ENCODE measurements at places on chromosomes 11 and 22.

DNA sequence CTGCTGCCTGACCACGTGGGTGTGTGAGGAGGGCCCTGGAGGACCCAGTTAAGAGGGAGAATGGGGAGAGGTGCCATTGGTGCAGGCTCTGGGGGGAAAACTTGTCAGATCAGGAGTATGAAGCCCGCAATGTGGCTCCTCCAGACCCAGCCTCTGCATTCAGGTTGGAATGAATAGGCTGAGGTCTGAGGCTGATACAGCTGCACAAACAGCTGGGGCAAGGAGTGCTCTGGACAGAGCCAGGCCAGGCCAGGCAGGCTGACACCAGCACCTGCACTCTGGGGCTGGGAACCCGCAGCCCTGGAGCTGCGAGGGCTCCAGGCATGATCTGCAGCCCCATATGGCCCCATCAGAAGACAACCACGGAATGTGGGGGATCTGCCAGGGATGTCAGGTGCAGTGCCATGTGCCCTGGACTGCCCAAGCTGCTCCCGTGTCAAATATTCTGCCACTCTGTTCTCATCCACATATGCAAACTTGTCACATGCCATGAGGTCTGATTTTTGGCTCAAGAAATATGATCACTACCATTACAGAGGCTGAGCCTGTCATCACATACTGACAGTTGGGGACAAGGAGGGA is 27.2 kb upstream of the KCNJ11 start:
- peak; percentile 72 for DNase-seq

DNA sequence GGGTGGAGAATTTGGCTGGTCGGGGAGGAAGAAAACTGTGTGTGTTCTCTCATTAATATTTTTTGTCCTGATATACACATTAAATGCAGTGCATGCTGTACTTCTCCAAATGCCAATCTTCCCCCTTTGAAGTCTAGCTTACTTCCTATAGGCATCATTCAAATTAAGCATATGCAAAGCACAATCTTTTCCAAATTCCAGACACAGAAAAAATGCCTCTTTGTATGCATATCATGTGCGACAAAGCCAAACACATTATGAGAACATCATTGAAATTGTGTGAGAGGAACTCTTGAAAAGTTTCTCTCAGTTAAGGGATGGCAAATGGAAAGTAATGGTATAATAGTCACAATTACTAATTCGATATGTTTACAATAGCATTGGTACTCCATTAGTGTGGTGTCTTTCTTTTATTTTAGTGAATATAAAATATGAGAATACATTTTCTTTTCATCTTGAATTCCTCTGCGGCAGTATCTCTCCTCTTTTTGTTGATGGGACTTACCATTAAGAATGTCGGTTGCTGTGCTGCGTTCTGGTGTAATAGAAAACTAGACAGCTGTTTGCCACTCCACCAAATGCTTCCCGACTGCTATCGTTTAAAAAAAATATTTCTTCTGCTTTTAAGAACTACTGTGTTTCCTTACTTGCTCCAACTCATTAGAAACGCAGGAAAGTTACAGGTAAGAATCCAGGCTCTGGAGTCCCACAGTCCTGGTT is 19.3 kb upstream of the NRIP3 start:
- DNase-seq = no peak

GRCh38 chr22:19046719-19047609 is 75.2 kb downstream of the DGCR2 start:
- DNase-seq = no peak

DNA sequence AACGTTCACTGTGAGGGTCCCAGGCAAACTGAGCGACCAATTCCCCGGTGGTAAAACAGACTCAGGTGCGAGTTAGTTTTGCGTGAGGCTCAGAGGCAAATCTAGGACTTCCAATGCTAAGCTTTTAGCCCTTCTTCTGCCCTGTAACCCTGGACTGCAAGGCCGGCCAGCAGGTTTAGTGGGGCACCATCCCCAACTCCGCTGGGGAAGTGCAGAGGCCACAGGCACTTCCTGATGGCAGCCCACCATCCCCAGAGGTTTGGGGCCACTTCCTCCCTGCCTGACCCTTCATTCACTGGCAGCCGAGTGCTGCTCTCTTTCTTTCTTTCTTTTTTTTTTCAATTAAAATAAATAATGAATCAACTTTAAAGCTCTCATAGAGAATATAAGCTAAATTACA is 124.6 kb upstream of the B3GAT1 start:
- peak; percentile 28 for DNase-seq

- no peak for DNase-seq
These were observed 1126.2 kb downstream of the BRD1 start for GRCh38 chr22:48701296-48702030.

GRCh38 chr11:57527056-57527631 is 3.4 kb downstream of the TIMM10 start:
- peak; percentile 55 for DNase-seq

GRCh38 chr11:339963-340362 is 19.3 kb upstream of the IFITM3 start:
- no peak for DNase-seq

DNA sequence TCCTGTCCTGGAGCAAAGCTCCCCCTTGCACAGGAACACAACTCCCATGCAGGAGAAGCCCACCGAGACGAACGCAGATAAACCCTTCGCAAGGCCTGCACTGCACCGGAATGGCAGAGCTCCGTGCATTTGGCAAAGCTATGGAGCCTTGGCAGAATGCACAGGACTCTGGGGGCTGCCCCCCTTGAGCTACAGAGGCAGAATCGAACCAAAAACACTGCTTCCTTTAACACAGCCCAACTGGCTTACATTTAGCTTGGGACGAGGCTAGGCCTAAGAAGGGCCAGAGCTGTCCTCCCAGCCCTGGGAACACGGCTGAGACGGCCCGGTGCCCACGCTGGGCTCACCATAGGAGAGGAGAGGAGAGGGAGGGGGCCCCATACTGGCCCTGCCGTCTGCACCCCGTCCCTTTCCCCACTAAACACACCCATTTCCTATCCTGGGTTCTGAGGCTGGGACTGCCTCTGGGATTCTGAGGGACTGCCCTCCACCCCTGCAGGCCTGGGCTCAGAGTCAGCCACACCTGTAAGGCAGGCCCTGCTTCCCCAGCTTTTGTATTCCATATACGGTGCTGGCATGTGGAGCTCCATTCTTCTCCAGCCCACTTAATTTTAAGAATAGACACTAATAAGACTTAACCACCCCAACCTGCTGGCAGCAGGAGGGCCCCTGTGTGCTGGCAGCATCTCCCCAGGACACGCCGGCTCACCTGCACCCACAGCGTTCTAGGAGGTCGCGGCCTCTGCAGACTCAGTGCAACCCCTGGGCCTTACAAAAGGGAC is 32.9 kb downstream of the PPM1F start:
- peak; percentile 28 for DNase-seq

- DNase-seq = peak; percentile 39
These were observed 1.6 kb downstream of the SPTBN2 start for GRCh38 chr11:66727282-66728037.

- DNase-seq = no peak
These were observed 7.2 kb downstream of the PPFIBP2 start for GRCh38 chr11:7520981-7521487.

DNA sequence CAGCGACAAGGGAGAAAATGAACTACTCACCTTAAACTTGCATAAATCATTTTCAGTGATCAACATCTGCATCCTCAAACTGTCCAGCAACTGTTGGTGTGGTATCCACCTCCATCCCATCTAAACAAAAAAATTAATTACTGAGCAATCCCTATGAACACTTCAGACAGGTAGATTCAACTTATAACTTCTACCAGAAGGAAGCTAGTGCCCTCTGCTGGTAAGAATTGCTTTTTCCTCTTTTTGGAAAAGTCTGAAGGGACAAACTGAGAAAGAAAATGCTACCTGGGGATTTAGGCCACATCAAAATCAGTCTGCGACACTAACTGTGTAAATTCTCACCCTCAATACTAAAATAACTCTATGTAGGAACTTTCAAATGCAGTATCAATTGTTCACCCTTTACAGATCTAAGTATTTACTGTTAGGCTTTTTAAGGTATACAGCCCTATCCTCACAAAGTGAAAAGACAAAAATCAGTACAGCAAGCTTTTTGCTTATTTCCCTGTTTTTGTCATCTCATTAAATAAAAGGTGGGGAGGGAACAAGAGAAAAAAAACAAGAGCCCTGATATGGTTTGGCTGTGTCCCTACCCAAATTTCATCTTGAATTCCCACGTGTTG is 17.9 kb downstream of the CLNS1A start:
- no peak for DNase-seq

- no peak for DNase-seq
These were observed 110.9 kb downstream of the SWAP70 start for GRCh38 chr11:9774591-9775397.

DNA sequence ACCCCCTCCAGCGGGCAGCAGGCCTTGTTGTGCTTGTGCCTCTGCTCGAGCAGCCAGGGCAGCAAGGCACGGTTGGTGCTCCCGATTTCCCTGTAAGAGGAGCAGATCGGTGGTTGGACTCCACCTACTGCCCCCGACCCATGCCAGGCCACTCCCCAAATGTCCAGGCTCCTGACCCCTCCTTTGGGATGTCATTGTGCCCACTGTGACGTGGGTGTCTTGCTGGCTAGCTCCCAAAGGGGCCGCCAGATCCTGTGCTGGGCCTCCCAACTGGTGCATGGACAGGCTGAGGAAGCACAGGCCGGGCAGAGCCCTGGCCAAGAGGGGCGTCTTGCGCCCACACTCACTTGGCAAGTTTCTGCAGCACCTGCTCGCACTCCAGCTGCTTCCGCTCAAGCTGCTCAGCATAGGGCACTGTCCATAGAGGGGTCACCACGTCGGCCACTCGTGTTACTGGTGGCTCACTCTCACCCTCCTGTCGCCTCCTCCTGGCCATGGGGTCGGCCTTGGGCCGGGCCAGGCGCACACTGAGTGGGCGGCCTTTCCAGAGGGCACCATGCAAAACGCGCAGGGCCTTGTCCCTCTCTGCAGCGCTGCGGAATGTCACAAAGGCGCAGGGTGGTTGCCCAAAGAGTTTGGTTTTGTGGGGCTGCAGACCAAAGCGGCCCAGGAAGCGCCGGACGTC is at the start of gene RANBP1:
TSS of gene RANBP1 (plus strand) at position 414 of the 685 bp plus-strand sequence. CDS start at position 495, 81 bp downstream.
- peak; percentile 25 for DNase-seq

DNA sequence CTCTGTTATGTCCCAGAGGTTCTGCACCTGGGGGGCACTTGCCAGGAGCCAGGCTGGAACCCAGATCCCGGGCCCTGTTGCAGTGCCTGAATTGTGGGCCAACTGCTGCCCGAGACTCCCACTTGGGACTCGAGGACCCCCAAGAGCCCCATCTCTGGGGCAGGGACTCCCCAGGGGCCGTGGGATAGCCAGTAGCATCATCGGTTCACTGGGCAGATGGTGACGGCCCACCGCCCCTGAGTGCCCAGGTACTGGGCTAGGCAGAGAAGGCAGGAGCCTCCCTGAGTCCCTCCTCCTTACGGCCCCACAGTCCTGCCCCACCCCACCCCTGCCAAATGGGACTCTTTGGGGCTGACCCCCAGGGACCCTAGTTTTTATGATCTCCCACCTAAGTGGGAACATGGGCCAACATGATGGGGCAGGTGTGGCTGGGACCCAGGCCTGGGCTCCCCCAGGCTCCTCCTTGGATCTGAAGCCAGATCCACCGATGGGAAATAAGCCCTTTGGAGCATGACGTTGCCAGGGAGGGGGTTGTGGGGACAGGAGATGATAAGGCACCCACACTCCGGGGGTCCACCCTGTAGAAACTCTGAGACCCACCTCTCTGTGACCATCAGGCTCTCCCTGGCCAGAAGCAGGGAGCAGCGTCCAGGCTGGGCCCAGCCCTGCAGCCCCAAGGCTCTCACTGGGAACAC is 94.5 kb upstream of the FGF3 start:
- no peak for DNase-seq

GRCh38 chr11:87719326-87720073 is 455.7 kb downstream of the RAB38 start:
- no peak for DNase-seq

DNA sequence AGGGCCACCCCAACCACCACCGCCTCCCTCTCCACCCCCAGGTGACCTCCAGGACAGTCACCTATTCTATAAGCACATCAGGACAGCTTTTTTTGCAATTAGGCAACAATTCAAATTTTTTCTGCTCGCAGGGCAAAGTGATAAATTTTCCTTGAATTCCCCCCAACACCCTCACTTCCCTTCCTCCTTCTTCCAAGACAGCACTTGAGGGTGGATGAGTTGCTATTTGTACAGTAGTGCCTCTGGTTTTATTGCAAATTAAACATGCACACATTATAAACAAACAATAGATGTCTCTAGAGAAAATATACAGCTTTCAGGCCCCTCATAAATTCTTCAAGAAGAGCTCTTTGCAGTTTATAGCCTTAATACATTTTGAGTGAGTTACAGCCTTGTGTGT is 80.9 kb upstream of the USP47 start:
- DNase-seq = no peak

DNA sequence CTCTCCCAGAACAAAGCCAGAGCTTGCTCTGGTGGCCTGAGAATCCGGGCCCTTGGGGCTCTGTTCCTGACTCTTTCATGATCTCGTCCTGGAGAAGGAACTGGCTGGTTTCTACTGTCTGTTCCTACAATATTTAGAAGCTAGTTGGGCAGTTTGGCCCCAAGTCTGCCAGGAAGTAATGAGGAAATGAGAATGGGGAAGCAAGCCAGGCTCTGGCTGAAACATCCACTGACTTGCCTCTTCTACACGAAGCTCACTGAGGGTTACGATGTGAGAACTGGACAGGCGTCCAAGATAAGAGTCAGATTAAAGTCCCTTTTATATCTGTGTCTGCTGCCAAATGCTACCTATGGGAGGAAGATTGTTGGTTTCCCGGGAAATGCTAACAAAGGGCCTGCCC is 110.0 kb upstream of the KIRREL3 start:
- DNase-seq = no peak

DNA sequence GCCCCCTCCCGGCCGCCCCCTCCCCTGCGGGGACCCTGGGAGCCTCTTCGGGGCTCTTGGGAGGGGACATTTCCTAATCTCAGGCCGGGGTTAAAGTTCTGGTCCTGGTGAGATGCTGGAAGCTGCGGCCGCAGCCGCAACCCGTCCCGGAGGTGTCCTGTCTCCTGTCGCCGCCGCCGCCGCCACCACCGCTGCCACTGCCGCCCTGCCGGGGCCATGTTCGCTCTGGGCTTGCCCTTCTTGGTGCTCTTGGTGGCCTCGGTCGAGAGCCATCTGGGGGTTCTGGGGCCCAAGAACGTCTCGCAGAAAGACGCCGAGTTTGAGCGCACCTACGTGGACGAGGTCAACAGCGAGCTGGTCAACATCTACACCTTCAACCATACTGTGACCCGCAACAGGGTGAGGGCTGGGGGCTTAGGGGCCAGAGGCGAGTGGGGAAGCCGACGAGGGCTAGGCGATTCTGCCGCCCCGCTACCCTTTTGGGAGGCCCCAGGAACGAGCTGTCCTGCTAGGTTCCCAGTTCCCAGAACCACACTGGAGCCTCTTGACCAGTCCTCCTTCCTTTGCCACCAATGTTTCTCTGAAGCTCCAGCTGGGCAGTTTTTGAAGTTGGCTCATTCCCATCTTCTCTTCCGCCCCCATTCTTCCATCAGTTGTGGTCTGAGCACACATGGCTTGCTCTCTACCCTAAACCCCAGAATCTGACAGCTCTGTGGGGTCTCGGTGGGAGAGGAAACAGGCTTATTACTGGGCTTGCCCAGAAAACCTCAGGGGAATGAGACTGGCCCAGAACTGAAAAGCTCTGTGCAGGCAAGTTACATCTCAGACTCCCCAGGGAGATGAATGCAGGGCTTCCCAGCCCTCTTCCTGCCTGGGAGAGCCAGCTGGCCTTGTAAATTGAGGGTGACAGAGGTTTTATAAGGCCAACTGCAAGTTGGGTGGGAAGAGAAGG is 781 bp downstream of the SIDT2 start:
- DNase-seq = no peak
